ENCODE measurements at places on chromosomes 4 and X.

DNA sequence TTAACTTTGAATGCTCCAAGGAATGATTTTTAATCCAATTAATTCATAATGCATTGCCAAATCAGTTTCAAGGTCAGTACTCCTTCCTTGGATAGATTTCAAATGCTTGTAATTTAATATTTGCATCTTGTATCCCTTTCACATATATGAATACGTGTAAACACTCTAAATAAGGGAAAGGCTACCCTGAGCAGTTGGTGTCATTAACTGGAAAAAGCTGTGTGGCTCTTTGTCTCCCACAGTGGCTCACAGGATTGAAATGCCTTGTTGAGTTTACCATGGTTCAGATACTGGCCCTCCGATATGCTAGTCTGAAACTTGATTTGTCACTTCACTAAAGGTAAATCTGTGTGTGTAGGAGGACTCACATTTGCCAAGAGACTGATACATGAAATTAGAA lies 16.7 kb upstream of the ACOT9 start:
- H3K4me1 ChIP-seq = no peaks in the 10 kb centered on the region
- H3K36me3 ChIP-seq = no peaks in the 10 kb centered on the region
- H3K27me3 ChIP-seq = no peaks in the 10 kb centered on the region
- H3K4me3 ChIP-seq = no peak overlapping the region
- no peak for DNase-seq

DNA sequence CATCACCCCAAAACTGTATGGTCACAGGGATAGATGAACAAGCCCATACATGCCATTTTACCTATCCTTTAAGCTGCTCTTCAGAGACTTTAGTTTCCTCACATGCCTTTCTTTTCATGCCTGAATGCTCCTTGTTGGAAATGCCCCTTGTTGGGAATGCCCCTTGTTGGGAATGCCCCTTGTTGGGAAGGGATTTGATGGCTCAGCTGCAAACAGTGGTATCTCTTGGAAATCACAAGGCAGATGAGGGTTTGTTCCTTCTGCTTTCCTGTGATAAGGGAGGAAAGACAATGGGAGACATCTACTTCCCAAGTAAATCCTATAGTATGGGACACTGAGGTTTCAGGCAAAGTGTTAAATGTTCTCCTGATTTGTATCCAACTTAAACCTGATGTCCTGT lies 11.5 kb downstream of the CXCL2 start:
- H3K27me3 ChIP-seq = no peaks in the 10 kb centered on the region
- H3K4me3 ChIP-seq = no peak overlapping the region
- DNase-seq = no peak
- H3K27ac ChIP-seq = no peak overlapping the region
- no peaks in the 10 kb centered on the region for H3K4me1 ChIP-seq

GRCh38 chr4:47720787-47721186 lies 117.1 kb downstream of the CORIN start:
- no peaks in the 10 kb centered on the region for H3K27me3 ChIP-seq
- no peak overlapping the region for H3K27ac ChIP-seq
- no peaks in the 10 kb centered on the region for H3K36me3 ChIP-seq
- DNase-seq = no peak

- DNase-seq = no peak
- H3K4me3 ChIP-seq = no peak overlapping the region
- no peak overlapping the region for H3K27ac ChIP-seq
- no peaks in the 10 kb centered on the region for H3K4me1 ChIP-seq
- no peaks in the 10 kb centered on the region for H3K27me3 ChIP-seq
Measured at GRCh38 chrX:39011454-39012221, 210.4 kb downstream of the MID1IP1 start.

DNA sequence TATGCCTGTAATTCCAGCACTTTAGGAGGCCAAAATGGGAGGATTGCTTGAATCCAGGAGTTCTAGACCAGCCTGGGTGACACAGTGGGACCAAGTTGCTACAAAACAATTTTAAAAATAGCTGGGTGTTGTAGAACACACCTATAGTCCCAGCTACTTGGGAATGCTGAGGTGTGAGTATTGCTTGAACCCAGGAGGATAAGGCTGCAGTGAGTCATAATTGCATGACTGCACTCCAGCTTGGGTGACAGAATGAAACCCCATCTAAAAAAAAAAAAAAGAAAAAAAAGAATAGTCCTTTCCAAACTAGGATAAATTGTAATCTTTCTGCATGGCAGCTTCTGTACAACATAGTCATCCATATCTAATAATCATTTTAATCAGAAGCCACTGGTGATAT lies 270.1 kb upstream of the INTU start:
- H3K36me3 ChIP-seq = no peaks in the 10 kb centered on the region
- H3K4me1 ChIP-seq = no peaks in the 10 kb centered on the region
- H3K27me3 ChIP-seq = no peaks in the 10 kb centered on the region
- no peak overlapping the region for H3K4me3 ChIP-seq

GRCh38 chr4:84804136-84804535 lies 162.4 kb downstream of the WDFY3 start:
- no peak overlapping the region for H3K27ac ChIP-seq
- H3K27me3 ChIP-seq = no peaks in the 10 kb centered on the region
- peaks cover 48% of the 10 kb centered on the region for H3K36me3 ChIP-seq

DNA sequence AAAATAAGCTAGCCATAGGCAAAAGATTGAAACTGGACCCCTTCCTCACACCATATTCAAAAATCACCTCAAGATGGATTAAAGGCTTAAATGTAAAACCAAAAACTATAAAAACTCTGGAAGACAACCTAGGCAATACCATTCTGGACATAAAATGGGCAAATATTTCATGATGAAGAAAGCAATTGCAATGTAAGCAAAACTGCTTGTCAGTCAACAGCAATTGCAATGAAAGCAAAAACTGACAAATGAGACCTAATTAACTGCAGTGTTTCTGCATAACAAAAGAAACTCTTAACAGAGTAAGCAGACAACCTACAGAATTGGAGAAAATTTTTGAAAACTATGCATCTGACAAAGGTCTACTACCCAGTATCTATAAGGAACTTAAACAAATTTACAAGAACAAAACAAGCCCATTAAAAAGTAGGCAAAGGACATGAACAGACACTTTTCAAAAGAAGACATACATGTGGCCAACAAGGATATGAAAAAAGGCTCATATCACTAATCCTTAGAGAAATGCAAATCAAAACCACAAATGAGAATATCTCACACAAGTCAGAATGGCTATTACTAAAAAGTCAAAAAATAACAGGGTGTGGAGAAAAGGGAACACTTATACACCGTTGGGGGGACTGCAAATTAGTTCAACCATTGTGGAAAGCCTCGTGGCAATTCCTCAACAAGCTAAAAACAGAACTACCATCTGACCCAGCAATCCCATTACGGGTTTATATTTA lies 46.7 kb downstream of the CFAP299 start:
- no peaks in the 10 kb centered on the region for H3K4me1 ChIP-seq
- DNase-seq = no peak
- H3K27ac ChIP-seq = no peak overlapping the region
- no peaks in the 10 kb centered on the region for H3K36me3 ChIP-seq

DNA sequence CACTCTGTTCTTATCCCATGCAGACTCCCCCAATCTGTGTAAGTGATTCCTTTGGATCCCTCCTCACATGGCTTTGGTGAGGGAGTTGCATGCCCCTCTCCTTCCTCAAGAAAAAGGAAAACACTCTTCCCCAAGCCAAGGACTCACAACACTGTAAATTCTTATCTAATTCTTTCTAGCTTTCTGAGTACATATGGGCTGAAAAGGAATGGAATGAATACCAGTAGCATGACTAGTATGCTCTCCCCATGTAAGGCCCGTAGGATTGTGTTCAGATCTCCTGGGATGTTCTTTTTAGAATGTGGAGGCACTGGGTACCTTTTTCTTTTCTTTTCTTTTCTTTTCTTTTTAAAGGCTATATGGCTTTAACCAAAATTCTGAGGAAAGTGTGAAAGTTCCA lies 17.0 kb upstream of the MAGED1 start:
- no peak for DNase-seq
- H3K4me3 ChIP-seq = no peak overlapping the region
- H3K4me1 ChIP-seq = no peaks in the 10 kb centered on the region
- no peak overlapping the region for H3K27ac ChIP-seq
- H3K27me3 ChIP-seq = no peaks in the 10 kb centered on the region
- H3K36me3 ChIP-seq = no peaks in the 10 kb centered on the region

DNA sequence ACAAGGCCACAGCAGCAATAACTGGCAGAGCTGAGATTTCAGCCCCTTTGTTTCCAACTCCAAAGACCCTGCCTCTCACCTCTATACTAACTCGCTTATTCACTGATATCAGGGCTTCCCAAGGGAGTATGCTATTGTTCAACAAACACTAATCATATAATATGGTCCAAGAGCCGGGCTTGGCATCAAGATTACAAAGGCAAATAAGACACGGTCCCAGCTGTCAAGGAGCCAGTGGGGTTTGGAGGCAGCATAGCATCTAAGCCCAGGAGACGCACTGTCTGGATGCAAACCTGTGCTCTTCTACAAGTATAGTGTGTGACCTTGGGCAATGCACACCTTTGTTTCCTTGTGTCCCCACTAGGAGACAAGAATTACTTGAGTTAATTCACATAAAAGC lies 28.7 kb downstream of the PAPSS1 start:
- H3K27ac ChIP-seq = no peak overlapping the region
- no peaks in the 10 kb centered on the region for H3K27me3 ChIP-seq
- no peak overlapping the region for H3K4me3 ChIP-seq
- peaks cover 6% of the 10 kb centered on the region for H3K4me1 ChIP-seq

All from upper lobe of right lung (tissue), 1 donor.